ENCODE measurements at places on chromosomes 1 and 21.

DNA sequence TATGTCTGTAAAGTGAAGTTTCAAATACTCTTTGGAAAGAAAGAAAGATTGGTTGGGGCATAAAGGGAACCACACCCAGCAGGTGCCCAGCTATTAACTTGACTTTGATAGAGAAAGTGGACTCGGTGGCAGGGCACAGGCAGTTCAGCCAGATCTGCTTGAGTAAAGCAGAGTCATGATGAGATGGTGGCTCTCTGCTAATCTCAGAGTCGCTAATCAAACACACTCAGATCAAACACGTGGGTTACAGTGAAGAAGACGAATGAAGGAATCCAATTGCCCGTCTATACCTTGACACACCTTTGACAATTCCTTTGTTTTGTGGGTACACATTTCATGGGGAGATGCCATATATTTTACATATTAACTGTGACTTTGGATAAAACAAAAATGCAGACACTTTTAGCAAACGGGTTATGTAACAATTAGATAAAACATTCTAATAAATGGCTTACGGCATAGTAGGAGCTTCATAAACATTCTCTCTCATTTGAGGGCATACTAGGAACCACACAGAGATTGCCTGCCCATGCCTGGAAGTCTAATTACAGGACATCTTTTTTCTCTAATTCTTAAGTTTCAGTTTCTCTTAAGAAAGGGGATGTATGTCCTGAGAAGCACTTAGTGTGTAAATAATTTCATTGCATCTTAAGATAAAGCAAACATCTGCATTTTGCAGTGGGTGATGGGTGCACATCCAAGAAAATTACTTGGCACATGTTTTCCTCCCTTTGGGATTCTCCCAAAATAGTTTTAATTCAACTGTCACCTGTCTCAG, 7.2 kb downstream of the CBR1 start:
- no peak for DNase-seq

DNA sequence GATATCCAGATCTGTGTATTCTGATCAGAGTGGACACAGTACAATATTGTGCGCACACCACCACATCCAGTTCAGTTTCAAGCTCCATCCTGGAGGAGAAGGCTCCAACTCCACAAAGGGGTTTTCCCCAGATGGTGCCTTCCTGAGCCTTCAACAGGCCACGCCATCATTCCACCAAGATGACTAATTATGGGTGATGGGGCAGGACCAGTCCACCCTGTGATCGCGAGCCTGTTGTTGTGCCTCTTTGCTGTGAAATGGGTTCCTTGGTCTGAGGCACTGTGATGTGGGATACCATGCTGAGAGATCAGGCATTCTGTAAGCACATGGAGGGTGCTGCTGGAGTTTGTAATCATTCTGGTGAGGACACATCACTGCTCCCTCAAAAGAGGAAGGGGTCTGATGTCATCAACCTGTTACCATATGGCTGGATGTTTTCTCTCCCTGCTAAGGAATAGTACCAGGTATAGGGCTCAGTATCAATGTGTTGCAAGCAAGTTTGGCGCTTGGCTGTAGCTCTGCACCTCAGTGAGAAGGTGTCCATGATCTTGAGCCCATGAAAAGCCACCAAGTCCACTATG, 6.7 kb upstream of the SH2D2A start:
- DNase-seq: no peak

DNA sequence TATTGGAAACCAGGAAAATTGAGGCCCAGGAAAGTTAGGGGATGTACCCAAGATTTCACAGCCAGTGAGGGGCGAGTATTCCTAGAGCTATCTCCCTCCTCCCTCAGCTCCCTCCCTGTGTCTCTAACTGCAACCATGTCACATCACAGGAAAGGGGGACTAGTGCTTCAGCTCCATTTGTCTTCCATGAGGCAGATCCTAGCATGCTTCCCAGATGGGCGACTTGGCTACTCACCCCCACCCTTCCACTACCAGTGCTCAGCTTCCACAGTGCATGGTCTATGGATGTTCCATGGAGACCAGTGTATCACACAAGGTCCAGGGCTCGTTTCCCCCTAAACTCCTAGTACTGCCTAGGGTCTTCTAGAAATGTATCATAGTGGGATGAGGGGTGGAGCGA, 4.6 kb upstream of the SPRR4 start:
- no peak for DNase-seq

GRCh38 chr1:151314137-151314875, 12.9 kb downstream of the PI4KB start:
- DNase-seq: no peak

GRCh38 chr21:15383588-15383987, 318.8 kb upstream of the NRIP1 start:
- no peak for DNase-seq

DNA sequence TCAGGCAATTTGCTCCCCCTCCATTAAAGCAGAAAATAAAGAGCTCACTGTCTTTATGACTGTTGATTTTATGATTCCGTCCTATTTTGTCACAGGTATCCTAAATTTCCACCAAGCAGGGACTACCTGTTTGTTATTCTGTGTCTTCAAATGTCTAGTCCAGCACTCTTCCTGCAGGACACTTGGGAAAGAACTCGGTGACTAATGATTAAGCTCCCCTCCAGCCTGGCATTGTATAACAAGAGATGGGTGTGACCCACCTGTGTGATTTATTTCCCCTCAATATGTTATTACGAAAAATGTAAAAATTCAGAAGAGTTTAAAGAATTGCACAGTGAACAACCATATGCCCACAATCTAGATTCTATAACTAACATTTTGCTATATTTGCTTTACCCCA, 42.9 kb upstream of the LRRN2 start:
- no peak for DNase-seq

DNA sequence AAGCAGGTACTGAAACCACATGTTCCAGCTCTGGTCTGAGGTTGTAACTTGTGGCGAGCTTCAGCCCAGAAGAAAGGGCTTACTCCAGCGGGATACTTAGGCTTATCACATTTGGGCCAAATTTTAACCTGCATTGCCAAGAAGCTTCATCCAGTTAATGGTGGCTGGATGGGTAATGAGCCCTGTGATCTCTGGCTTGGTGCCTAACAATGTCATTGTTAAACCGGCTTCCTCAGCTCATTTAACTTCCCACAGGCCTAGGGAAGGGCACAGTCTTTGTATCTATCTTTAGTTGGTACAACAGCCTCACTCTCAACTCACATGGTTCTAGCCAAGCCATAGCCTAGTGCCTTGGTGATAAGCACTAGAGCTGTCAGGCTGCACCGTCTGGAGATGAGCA, 43.6 kb upstream of the CCDC190 start:
- no peak for DNase-seq

GRCh38 chr1:916173-917075, 7.3 kb upstream of the SAMD11 start:
- DNase-seq: no peak

GRCh38 chr1:1157914-1158710, 15.6 kb upstream of the TTLL10 start:
- no peak for DNase-seq

DNA sequence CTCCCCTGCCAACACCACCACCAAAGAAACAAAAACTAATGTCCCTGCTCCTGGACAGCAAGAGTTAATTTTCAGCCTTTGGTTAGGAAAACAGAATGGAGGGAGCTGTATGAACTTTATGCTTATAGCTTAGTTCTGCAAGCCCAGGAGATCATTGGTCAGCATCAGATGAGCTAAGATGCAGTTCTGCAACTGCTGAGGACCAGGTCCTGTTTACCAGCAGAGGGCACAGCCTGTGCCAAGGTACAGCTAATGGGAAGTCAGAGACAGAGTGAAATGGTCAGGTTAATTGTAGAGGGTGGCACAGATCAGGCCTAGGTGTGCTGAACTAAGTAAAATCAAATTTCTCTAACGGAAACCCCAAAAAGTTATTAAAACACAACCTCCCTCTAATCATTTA, 161.3 kb downstream of the ROR1 start:
- DNase-seq: no peak

GRCh38 chr1:164748253-164748899, 189.4 kb downstream of the PBX1 start:
- no peak for DNase-seq

DNA sequence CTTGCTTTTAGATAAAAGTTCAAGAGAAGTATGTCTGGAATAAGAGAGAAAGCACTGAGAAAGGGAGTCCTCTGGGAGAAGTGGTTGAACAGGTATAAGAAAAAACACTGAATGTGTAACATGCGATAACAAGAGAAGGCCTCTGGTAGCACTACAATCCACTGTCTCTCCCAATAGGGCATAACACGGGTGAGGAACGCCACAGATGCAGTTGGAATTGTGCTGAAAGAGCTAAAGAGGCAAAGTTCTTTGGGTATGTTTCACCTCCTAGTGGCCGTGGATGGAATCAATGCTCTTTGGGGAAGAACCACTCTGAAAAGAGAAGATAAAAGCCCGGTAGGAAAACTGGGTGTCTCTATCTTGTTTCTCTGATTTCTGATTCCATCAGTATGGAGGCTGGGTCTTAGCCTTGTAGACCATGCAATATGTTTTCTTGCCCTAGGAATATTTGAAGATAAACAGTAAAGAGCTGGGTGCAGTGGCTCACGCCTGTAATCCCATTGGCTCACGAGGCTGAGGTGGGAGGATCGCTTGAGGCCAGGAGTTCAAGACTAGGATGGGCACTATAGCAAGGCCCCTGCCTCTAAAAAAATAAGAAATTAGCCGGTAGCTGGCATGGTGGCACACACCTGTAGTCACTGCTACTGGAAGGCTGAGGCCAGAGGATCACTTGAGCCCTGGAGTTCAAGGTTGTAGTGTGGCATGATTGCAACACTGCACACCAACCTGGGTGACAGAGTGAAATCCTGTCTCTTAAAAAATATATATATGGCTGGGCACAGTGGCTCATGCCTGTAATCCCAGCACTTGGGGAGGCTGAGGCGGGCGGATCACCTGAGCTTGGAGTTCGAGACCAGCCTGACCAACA, 40.4 kb downstream of the DAP3 start:
- no peak for DNase-seq

- DNase-seq: no peak
These were observed 25.7 kb downstream of the TTC3 start for GRCh38 chr21:37098751-37099150.

- DNase-seq: no peak
These were observed 218.7 kb downstream of the LBR start for GRCh38 chr1:225209153-225209552.

GRCh38 chr1:246629030-246629429, 62.8 kb downstream of the CNST start:
- DNase-seq: no peak
